ENCODE measurements at places on chromosomes 7 and 10.

GRCh38 chr10:130354573-130354954 lies 218.4 kb downstream of the GLRX3 start:
- no peak for DNase-seq

DNA sequence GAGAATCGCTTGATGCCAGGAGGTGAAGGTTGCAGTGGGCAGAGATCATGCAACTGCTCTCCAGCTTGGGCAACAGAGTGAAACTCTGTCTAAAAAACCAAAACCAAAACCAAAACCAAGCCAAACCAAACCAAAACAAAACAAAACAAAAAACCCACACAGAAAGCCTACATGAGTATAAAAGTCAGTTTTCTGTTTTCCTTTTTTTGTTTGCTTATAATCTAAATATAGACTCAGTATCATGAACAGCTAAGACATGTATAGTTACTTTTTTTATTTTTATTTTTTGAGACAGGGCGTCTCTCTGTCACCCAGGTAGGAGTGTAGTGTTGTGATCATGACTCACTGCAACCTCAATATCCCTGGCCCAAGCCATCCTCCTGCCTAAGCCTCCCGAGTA lies 16.8 kb upstream of the MTPN start:
- DNase-seq, result no peak

GRCh38 chr10:63396133-63396761 lies 69.5 kb downstream of the JMJD1C start:
- peak; percentile 25 for DNase-seq

GRCh38 chr7:131845573-131846314 lies 289.3 kb upstream of the PODXL start:
- no peak for DNase-seq

- no peak for DNase-seq
These were observed 51.9 kb downstream of the PLPP4 start for GRCh38 chr10:120508966-120509365.

DNA sequence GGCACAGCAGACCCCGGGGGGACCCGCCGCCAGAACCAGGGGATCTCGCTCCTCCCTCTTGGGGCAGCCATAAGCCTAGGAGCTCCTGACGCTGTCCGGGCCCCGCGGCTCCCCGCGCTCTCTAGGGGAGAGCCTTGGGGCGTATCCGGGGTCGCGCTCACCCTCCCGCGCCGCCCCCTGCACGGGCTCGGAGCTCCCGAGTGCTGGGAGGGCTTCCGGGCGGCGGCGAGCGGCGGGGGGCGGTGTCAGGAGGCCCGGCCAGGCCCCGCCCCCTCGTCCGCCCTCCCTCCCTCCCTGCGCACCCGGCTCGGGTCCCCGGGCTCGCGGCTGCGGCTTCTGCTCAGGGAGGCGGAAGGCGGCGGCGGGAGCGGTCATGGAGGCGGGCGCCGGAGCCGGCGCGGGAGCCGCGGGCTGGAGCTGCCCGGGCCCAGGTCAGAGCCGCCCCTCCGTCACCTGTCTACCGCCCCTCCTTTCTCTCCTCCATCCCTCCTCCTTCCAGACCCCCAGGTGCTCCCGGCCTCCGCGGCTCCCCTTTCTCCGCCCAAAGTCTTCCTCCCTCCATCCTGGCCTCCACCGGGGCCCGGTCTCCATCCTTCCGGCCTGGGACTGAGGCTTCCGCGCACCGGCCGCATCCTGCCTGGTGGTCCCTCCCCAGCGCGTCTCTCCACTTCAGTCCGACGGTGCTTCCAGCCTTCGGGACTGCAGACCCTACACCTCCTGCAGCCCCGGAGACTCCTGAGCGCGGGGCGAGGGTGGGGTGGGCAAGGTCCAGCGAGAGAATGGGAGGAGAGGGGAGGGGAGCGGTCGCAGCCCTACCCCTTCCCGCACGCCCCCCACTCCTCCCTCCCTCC lies at the start of gene CCDC136:
CCDC136 (plus strand) TSS at position 848 of the 851 bp plus-strand sequence. CDS start 444 bp downstream, outside the sequence.
- peak; percentile 84 for DNase-seq

DNA sequence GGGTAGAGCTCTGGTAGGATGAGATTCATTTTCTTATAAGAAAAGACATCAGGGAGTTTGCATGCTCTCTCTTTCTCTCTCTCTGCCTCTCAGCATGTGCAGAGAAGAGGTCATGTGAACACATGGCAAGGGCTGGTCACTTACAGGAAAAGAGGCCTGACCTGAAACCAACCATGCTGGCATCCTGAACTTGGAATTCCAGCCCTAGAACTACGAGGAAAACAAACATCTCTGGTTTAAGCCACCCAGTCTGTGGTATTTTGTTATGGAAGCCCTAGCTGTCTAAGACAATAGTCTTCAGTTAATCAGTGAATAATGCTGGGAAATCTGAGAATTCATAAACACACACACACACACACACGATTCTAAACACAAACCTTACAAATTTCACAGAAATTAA lies 1104.2 kb upstream of the LRRN3 start:
- no peak for DNase-seq

DNA sequence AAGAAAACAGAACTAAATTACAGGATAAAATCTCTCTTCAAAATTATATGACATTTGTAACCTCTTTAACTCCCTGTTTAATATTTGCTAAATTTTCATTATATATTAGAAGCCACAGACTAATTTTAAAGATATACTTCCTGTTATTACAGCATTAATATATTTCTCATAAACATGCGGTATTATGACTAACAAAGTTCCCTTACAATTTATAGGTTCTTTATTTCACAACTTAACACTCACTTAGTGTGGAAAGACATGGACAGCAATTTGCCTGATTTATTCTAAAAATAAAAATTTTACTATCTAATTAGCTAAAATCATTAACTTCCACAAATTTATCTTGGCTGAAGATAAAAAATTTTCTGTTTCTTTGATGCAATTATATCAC lies 29.0 kb downstream of the CTNNA3 start:
- no peak for DNase-seq

DNA sequence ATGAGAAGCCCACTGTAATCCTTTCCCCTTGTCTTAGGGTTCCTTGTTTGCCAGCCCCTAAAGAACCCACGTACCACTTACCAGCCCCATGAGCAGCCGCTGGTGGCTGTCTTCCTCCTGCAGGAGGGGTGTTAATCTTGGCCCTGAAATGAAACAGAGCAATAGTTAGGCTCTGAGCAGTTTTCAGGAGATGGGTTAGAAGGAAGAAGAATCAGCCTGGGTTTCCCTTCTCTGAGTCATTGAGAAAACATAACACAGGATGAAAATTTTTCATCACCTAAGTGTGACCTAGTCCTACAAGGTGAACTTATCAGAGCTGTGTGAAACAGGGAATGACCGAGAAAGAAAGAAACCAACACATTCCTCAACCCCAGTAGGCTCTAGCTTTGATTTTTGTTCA lies 90.0 kb downstream of the GSAP start:
- DNase-seq, result no peak

- DNase-seq, result no peak
These were observed 41.1 kb upstream of the FIGNL1 start for GRCh38 chr7:50491209-50491608.

Measured in AG08395 (cell line).